ENCODE measurements at places on chromosomes 16 and 17. TPM values are rescaled to one million over a fixed set of nuclear protein-coding genes. Genes with fewer than 3 reads are reported as not detected.

- DNase-seq: peak; percentile 0
These were observed 225.1 kb upstream of the CA10 start for GRCh38 chr17:52383493-52384100.

- DNase-seq: no peak
These were observed 9.4 kb upstream of the GNA13 start for GRCh38 chr17:65065906-65066305.

GRCh38 chr16:30186782-30187555 lies 3.6 kb downstream of the CORO1A start:
- no peak for DNase-seq

DNA sequence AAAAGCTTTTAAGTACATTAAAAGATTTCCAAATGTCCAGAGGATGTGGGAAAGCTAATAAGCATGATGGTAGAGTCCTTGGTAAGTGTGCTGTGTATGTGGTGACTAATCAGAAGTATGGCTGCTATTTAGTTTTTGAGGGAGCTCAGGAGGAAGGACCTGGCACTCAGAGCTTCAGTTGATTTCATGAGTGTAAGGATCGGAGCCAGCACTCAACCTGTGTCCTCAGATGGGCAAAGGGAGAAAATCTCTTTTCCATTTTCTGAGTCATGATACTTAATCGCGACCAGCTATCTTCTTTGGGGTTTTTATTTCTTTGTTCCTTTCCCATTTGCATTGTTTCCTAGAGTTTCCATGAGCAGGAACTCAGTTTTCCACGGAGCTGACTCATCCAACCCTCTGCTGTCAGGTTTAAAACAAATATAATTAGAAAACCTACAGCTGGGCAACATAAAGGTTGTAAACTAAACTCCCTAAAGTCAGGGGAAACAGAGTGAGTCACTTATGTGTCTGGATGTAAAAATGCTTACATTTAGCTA lies 125.4 kb downstream of the MAP2K6 start:
- DNase-seq: peak; percentile 93

DNA sequence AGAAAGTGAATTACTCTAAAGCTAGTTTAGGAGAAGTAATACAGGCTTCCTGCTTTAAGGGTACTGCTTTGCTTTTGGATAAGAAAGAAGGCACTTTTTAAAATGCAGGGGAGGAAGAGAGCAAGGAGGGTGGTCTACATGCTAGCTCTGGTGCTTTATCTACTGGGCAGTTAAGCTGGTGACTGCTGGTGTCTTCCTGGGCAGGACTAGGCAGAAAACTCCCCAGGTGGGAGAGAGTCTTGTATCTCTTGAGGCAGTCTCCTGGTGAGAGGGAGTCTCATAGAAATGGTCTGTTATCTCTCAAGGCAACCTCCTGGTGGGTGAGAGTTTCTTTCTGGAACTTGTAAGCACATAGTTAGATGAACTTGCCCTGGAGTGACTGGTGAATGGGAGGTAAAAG lies 953.9 kb upstream of the GOT2 start:
- DNase-seq: no peak

- DNase-seq: no peak
These were observed 10.0 kb downstream of the GRB7 start for GRCh38 chr17:39747745-39748144.

The CCL14 gene
- total RNA-seq: not detected

The SECTM1 gene
- total RNA-seq: 2.3 TPM
